ENCODE measurements at places on chromosomes 16 and 17.

DNA sequence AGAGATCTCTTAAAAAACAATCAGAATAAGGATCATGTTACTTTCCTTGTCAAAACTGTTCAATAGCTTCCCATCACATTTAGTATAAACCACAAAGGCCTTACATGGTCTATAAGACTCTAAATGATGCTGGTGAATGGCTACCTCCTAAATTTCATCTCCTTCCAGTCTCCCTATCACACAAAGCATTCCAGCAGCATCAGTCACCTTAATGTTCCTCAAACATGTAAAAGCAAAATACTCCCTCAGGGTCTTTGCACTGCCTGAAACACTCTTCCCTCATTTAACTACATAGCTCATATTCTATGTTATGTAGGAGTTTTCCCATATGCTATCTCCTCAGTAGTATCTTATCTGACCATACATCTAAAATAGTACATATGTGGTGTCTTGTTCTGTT, 53.5 kb upstream of the INTS2 start:
- no peak for DNase-seq

DNA sequence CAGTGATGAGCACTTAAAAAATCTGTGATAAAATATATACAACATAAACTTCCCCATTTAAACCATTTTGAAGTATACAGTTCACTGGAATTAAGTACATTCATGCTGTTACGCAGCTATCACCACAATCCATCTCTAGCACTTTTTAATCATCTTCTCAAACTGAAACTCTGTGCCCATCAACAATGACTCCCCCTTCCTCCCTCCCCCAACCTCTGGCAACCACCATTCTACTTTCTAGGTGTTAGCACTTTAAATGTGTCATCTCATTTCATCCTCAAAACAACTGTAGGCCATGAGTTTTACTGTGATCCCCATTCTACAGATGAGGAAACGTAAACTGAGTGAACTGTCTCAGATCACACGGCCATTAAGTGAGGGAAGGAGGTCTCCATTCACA, 13.8 kb upstream of the TMEM98 start:
- DNase-seq, result no peak

DNA sequence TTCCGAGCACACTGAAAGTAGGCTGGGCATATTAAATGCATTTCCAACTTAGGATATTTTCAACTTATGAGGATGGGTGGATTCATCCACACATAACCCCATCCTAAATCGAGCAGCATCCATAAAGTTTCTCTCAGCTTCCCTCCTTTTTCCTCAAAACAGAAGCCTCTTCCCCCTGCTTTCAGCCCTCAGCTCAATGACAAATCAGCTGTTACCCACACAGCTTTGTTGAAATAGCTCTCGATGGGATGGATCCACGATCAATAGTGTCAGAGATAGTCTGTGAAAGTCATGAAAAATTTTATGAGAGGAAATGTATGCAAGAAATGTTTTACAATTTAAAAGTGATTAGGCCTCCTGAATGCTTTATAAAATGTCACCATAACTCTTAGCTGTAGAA, 2.5 kb downstream of the DHX33 start:
- no peak for DNase-seq

GRCh38 chr16:81740169-81740568, 38.9 kb upstream of the PLCG2 start:
- DNase-seq, result no peak

GRCh38 chr16:67257486-67258160, 8.8 kb downstream of the SLC9A5 start:
- no peak for DNase-seq

DNA sequence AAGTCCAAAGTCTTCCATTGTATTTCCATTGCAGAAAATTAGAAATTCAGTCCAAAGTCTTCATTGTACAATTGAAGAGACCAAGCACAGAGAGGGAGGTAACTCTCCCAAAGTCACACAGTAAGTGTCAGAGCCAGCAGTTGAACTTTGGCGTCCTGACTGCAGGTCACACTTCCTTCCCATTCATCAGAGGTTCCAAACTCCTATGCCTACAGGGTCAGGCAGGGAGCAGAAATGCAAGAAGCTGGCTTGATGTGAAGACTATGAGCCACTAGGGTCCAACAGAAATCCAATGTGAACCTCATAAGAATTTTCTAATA, 44.7 kb upstream of the GRIN2A start:
- no peak for DNase-seq

DNA sequence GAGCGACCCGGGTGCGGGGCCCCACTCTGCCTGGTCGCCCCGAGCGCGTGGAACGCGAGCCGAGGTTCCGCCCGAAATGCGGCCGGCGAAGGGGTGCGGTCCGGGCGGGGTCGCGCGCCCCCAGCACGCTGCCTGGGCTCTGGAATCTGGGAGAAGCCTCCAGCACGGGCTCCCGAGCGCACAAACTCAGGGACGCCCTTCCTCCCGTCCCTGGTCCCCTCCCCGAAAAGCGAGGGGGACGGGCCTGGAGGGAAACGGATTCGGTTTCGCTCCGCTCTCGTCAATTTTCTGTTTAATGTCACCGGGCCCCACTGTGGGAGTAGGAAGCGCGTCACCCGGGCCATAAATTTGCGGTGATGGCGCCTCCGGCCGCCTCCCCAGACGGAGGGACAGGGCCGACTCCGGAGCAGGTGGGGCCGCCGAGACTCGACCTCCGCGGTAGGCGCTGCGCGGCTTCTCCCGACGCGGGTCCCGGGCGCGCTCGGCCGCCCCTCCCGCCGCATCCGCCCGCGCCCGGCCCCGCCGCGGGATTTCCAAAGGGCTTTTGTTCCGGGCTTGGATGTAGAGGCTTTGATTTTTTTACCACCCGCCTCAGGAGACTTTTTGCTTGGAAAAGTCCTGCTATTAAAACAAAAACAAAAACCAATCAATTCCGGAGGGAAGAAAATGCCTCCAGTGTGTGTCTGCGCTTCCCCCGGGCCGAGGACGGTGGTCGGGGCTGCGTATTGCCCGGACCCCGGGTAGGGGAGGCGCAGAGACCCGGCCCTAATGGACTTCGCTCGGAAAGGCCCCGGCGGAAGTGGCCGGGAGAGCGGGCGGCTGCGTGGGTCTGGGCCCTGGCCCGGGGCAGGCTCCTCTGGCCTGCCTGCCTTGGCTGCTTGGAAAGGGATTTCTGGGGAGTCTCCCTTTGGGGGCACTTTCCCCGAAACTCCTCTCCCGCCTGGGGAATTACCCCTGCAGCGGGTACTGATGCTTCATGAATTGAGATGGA, 7.9 kb upstream of the BAHCC1 start:
- peak; percentile 71 for DNase-seq

DNA sequence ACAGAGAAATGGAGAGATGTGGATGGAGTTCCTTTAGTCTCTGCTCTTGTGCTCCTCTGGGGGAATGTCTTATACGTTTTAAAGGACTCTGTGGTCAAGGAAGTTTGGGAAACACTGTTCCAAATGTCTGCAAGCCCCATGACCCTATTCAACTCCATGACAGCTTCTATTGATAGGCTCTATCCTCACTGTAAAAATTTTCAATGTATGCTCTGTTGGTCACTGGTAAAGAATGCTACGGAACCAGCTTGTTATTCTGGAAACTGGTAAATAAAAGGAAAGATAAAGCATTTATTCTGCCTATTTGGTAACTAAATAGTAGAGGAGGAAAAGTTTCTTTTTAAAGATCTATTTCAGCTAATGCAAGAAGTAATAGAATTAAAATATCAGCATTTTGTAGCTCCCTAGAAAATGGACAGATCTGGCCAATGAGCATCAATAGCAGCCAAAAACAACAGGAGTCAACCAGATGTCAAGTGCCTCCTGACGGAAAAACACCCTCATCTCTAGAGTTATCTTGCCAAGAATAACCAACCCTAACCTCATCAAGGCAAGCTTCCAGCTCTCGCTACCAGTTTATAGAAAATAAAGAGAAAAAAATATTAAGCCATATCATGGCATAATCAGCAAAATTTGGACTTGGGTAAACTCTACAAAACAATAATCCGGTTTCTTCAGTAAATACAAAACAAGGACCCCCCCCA, 16.1 kb downstream of the GDE1 start:
- no peak for DNase-seq

GRCh38 chr16:65254144-65254543, 132.3 kb upstream of the CDH11 start:
- no peak for DNase-seq

- DNase-seq, result peak; percentile 42
Observed at GRCh38 chr16:66660422-66661209, 35.9 kb downstream of the CMTM4 start.

GRCh38 chr17:64390044-64390443, 616 bp downstream of the PECAM1 start:
- no peak for DNase-seq

GRCh38 chr16:81138831-81139557, 42.8 kb upstream of the GCSH start:
- DNase-seq, result no peak

DNA sequence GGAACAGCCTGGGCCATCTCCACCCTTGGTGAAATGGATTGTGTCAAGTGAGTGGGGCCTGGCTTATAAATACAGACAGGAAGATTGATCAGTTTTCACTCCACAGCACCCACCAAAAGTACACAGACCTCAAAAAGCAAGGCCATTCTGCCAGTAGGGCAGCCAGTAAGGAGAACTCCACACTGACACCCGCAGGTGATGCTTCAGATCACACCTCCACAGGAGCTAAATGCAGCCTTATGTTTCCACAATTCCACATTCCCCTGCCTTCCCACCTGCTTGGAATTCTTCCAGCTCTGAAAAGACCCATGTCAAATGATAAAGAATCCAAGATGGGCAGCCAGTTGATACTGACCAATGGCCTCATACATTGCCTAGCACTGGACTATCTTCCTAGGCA, 191.1 kb downstream of the ZFHX3 start:
- DNase-seq, result no peak

- DNase-seq, result no peak
Observed at GRCh38 chr16:50072730-50073129, 7.0 kb downstream of the HEATR3 start.

DNA sequence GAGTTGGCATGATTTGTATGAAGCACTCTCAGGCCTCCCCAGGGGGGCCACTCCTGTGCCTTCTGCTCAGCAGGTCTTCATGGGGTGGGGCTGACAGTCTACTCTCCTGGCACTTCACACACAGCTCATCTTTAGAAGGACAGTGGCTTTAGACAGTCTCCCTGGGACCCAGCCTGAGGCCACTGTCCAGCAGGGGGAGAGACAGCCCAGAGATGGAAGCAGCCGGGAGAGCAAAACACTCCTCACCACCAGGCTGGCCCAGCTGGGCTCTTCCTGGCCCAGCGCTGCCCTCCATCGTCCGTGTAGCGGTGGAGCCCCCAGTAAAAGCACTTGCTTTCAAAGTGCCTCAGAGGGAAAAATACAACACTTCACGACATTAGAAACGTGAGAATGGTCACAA, 62.0 kb upstream of the CRHR1 start:
- DNase-seq, result no peak

GRCh38 chr17:69914520-69914919, 160.5 kb upstream of the KCNJ16 start:
- no peak for DNase-seq

DNA sequence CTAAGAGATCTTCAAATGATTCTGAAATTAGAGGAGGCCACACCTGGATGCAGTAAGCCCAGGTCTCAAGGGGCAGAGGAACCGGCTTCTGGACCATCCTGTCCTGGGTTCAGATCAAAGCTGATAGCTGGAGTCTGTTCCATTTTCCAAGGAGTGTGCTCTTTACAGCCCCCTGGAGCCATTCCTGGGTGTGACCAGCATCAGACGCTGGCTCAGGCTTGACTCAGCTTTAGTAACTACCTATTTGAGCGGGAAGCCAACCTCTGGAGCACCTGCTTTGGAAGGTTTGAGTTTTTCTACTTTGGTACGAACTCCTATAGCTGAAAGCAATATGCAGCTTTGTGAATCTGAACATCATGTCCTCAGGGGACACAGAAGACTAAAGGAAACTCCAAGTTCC, 12.9 kb upstream of the BBS2 start:
- no peak for DNase-seq

GRCh38 chr17:76498876-76499251, 2.4 kb downstream of the RHBDF2 start:
- DNase-seq, result no peak

DNA sequence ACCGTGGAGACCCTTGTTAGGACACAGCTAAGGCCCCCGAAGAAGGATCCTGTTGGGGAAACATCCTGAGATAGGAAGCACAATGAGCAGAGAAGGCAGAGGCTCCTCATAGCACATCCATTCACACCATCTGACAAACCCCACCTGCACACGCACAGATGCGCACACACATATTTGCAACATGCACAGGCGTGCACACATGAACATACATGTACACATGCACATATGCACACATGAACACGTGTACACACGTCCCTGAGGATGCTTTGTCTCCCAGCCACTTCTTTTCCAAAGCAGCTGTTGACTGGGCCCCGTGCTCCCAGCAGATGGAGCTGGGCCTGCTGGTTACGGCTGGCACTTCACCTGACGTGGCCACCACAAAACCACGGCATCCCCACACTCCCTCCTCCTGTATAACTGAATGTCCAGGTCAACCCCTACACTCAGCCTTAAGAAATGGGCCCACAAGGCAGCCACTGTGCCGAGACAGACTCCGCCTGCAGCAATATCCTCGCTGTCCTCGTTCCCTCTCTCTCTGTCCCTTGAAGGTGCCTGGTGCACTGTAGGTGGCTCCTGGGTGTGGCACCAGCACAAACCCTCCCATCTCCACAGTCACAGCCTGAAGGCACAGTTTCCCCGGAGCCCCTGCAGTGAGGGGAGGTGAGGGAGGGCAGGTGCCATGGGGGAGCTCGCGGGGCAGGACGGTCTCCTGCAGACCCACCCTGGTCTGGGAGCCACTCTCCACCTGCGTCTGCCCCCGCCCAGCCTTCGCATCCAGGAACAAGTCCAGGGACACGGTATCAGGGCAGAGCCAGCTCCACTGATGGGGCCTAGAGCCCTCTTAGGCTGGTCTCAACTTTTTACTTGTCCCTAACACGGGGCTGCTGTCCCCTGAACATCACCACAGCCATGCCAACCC, 183.0 kb downstream of the RBFOX3 start:
- DNase-seq, result no peak

DNA sequence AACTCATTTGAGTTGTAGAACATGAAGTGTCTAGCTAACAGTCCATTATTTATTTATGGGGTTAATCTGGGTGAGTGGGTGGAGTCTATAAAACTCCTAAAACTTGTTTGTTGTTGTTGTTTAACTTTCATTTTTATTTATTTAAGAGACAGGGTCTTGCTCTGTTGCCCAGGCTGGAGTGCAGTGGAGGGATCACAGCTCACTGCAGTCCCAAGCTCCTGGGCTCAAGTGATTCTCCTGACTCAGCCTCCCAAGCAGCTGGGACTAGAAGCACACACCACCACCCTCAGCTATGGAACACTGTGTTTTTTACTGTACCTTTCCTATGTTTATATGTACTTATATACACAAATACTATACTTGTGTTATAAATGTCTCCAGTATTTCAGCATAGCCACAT, 77.8 kb upstream of the CLEC18B start:
- no peak for DNase-seq

GRCh38 chr16:70474320-70475053, 20.1 kb downstream of the FCSK start:
- DNase-seq, result no peak

- no peak for DNase-seq
Observed at GRCh38 chr16:69386596-69386995, 789 bp upstream of the TERF2 start.

- DNase-seq, result no peak
Observed at GRCh38 chr17:13442361-13442760, 159.4 kb downstream of the HS3ST3A1 start.

- DNase-seq, result no peak
Observed at GRCh38 chr16:6096931-6097670, 999.5 kb upstream of the EEF2KMT start.

GRCh38 chr16:5018793-5019192, 14.9 kb downstream of the NAGPA start:
- no peak for DNase-seq
